ENCODE measurements at places on chromosomes 11 and 22. TPM values are rescaled to one million over a fixed set of nuclear protein-coding genes. Genes with fewer than 3 reads are reported as not detected.

ARHGAP8 gene
- total RNA-seq, result 4.6 TPM

GRCh38 chr11:127965939-127966668, 621.3 kb downstream of the ETS1 start:
- DNase-seq, result no peak

GRCh38 chr22:41070665-41071331, 21.6 kb upstream of the EP300 start:
- DNase-seq, result no peak

OR2D2 gene
- total RNA-seq, result not detected

DNA sequence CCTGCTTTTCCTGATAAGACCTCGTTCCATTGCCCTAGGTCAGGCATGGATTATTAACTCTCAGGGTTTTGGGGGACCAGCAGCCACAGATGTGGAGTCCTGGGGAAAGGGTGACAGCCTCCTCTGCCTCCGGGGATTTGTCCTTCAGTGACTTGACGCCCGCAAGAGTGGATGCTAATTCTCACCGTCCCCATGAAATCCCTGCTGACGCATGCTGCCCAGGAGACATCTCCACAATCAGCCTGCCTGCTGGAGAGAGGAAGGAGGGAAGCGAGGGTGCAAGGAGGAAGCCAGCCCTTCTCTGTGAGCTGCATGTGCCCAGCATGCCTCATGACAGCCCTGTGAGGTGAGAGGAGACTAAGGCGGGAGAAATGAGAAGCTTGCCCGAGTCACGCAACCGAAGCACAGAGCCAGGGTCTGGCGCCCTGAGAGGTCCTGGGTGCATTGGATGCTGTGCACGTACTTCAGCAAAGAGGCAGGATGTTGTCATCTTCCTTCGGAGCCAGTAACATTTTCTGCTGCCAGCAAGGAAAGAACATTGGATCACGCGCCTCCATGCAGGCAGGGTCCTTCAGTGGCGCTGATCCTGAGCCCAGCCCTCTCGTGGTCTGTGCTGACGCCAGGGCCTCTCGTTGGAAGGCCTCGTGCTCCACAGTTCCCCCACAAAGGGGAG, 27.3 kb upstream of the KRTAP5-6 start:
- no peak for DNase-seq

OR51V1 gene
- total RNA-seq, result not detected

- no peak for DNase-seq
These were observed 406.5 kb upstream of the SYN3 start for GRCh38 chr22:33464698-33465097.

Measured in Daoy (cell line).